ENCODE measurements at places on chromosomes 3 and 15. TPM values are rescaled to one million over a fixed set of nuclear protein-coding genes. Genes with fewer than 3 reads are reported as not detected.
A peak's percentile ranks its signal among the peaks of the same experiment; 100 is the strongest.

DNA sequence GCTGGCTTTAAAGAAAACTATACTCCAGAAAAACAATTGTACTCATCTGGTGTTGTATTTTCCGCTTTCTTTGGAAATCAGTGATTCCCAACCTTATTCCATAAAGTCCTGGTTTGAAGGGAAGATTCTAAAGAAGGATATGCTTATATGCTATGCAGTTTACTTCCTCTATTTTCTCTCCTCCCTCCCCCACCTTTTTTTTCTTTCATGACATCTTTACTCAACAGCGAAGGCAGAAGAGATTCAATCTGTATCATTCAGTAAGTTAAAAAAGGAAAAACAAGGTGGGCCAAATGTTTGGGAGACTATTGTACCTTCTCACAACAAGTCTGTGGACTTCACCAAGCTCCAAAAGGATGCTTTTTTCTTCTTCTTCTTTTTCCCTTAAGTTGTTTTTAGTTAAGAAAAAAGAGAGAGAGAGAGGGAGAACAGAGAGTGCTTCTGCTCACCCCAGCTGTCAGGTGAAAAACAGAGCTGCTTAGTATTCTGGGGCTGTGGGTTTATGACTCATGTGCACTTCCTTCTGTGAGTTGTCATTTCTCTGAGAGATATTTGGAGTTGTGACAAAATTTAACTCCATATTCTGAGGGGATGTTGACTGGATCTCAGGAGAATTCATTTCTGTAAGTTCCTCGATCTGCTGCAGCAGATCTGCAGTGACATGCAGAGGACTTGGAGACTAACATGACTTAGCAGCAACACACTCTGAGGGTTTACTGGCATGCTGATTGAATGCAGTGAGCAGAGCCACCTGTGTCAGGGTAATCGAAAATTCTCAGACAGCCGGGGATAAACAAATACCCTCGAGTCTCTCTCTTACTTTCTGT is 70.7 kb downstream of the SSR3 start:
- no peaks in the 10 kb centered on the region for H3K27me3 ChIP-seq
- H3K36me3 ChIP-seq, result no peaks in the 10 kb centered on the region
- no peaks in the 10 kb centered on the region for H3K4me1 ChIP-seq
- H3K4me3 ChIP-seq, result no peak overlapping the region

DNA sequence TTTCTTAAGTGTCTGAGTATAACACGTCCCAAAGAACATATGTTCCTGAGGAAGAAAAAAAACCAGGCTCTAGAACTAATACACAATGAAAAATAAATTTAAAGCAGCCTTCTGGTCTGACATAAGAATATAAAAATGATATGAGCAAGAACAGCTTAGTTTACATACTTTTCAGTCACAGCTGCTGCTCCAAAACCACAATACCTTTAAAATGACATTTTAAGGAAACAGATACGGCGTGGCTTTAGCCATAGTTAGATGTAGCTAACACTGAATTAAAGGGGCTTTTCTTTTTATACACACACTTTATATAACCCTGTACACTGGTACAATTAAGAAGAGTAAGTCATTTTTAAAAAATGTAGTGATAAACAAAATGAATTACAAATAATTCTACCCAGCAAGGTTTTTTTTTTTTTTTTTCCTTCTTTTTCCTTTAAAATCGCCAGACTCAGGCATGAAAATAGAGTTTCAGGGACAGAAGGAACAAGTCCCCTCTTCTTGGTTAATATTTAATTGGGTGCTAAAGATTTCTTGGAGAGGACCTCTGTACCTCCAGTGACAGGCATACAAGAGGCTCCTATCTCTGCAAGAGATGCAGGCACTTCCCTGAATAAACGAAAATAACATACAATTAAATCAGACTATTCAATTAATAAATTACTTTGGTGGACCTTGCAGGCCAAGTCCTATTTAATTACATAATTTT is 265.6 kb downstream of the FOXP1 start:
- no peaks in the 10 kb centered on the region for H3K27me3 ChIP-seq
- peaks cover 7% of the 10 kb centered on the region for H3K4me1 ChIP-seq
- no peak for DNase-seq
- no peak overlapping the region for H3K4me3 ChIP-seq
- H3K27ac ChIP-seq, result no peak overlapping the region

DNA sequence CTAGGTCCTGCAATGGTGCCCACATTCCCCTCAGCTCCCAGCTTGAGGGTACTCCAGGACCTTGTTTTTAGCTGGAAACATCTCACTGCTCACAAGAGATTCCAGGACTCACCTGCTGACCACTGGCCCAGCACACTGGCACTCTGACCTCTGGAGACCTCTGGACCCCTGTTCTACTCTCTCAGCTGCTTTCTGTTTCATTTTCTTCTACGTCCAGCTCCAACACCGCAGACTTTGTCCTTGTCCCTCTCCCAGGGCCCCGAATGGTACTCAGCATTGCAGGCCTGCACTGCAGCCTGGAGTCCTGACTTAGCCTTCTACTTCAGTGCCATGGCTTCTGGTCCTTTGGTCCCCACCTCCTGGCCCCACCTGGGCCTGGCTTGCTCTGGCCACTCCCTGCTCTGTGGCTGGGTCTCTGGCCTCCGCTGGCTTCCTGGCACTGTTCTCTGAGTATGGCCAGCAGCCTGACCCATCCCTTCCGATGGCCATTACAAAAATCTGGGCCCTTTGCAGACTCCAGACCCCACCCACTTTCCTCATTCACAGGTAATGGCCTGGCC is 27.9 kb downstream of the KY start:
- no peak overlapping the region for H3K27ac ChIP-seq
- H3K27me3 ChIP-seq, result no peaks in the 10 kb centered on the region
- no peaks in the 10 kb centered on the region for H3K36me3 ChIP-seq

DNA sequence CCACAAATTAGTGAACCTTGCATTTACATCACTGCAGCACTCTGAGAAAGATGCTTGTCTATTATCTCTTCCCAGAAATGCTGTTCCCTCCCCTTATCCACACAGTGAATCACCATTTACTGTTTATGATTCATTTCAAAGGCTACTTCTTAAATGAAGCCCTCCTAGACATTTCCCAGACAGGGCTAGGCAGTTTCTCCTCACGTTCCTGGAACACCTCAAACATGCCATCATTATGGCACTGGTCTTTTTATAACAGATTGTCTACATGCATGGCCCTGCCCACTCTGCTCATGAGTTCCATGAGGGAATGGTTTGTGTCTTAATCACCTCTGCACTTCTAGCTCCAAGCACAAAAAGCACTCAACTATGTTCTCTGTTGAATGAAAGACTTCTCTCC is 32.2 kb upstream of the TM2D3 start:
- no peak for DNase-seq
- no peak overlapping the region for H3K27ac ChIP-seq
- no peak overlapping the region for H3K4me3 ChIP-seq
- no peaks in the 10 kb centered on the region for H3K4me1 ChIP-seq
- H3K36me3 ChIP-seq, result peaks cover 22% of the 10 kb centered on the region
- H3K27me3 ChIP-seq, result no peaks in the 10 kb centered on the region

- H3K36me3 ChIP-seq, result no peaks in the 10 kb centered on the region
- H3K4me1 ChIP-seq, result peaks cover 11% of the 10 kb centered on the region
- no peak overlapping the region for H3K4me3 ChIP-seq
Measured at GRCh38 chr3:31568649-31569048, 35.9 kb downstream of the STT3B start.

Gene CKMT1A
- total RNA-seq, result not detected

Gene PARP15
- total RNA-seq, result 1.5 TPM

Gene TTLL13
- total RNA-seq, result not detected

Gene FAM174B
- 4.4 TPM for total RNA-seq

- H3K4me3 ChIP-seq, result no peak overlapping the region
- peak overlapping the region; percentile 60 for H3K27ac ChIP-seq
- no peaks in the 10 kb centered on the region for H3K27me3 ChIP-seq
- H3K4me1 ChIP-seq, result peaks cover 22% of the 10 kb centered on the region
- peak; percentile 89 for DNase-seq
Measured at GRCh38 chr15:64014995-64015394, 31.3 kb downstream of the DAPK2 start.

Gene CCR4
- total RNA-seq, result 0.11 TPM

DNA sequence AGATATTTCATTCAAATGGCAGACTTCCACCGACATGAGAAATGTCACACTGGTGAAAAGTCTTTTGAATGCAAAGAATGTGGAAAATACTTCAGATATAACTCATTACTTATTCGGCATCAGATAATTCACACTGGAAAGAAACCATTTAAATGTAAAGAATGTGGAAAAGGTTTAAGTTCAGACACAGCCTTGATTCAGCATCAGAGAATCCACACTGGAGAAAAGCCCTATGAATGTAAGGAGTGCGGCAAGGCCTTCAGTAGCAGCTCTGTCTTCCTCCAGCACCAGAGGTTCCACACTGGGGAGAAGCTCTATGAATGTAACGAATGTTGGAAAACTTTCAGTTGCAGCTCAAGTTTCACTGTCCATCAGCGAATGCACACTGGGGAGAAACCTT is 8.6 kb upstream of the ZNF621 start:
- H3K27me3 ChIP-seq, result no peaks in the 10 kb centered on the region
- DNase-seq, result no peak
- no peaks in the 10 kb centered on the region for H3K4me1 ChIP-seq
- no peak overlapping the region for H3K27ac ChIP-seq

DNA sequence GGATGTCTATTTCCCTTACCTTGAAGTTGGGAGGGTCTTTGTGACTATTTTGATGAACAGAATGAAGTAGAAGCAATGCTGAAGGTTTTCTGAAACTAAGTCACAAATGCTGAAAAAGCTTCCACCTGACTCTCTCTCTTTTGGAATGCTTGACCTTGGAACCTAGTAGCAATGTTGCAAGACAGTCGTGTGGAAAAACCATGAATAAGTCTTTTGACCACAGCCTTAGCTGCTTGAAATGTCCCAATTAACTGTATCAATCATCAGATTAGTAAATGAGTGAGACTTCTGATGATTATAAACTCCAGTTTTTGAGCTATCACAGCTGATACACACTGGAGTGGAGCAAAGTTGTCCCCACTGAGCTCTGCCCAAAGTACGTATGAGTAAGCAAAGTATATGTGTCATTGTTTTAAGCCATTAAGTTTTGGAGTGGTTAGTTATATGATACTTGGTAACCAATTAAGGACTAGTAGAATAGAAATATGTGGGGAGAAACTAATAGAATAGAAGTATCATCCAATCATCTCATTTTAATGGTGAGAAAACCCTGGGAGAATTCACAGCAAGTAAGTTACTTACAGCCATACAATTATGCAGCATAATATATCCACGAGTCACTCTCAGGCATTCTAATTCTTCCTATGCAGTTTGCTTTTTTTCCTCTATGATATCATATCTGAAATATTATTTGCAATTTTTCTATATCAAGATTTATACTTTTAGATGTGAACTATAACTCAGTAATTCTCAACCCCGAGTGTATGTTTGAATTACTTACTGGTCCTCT is 1010.6 kb downstream of the ROBO2 start:
- no peaks in the 10 kb centered on the region for H3K27me3 ChIP-seq
- no peaks in the 10 kb centered on the region for H3K36me3 ChIP-seq
- no peak overlapping the region for H3K4me3 ChIP-seq
- no peak for DNase-seq

DNA sequence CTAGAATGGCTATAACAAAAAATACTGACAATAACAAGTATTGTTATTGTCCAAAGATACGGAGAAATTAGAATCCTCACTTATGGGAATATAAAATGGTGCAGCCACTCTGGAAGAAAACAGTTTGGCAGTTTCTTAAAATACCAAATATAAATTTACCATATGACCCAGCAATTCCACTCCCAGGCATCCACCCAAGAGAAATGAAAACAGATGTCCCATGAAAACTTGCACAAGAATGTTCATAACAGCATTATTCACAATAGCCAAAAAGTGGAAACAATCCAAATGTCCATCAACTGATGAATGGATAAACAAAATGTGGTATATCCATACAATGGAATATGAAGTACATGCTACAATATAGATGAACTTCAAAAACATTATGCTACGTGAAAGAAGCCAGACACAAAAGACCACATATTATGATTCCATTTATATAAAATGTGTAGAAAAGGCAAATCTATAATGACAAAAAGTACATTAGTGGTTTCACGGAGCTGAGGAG is 9.4 kb downstream of the AAGAB start:
- no peaks in the 10 kb centered on the region for H3K36me3 ChIP-seq
- no peak overlapping the region for H3K4me3 ChIP-seq
- no peaks in the 10 kb centered on the region for H3K4me1 ChIP-seq
- no peaks in the 10 kb centered on the region for H3K27me3 ChIP-seq
- DNase-seq, result no peak

Gene SYNM
- 3.2 TPM for total RNA-seq

Gene SETMAR
- total RNA-seq, result 6.2 TPM

Gene FGD5
- 5.9 TPM for total RNA-seq

Gene SLMAP
- 25.4 TPM for total RNA-seq

DNA sequence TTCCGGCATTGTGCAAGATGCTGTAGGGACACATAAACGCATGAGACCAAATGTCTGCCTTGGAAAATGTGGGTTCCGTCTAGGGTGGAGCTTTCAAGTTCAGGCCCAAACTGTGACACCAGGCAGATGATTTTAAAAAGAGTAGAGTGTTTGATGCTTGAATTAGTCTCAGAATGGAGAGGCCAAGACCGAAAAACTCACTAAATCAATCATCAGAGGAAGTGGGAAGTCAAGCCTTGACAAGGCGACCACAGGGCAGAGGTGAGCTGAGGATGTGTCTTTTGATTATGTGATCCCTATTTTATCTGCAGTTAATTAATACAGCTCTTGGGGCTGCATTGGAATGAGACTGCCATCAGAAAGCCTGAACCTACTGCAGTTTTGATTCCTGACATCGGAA is 275.4 kb downstream of the ABHD5 start:
- H3K36me3 ChIP-seq, result no peaks in the 10 kb centered on the region
- no peaks in the 10 kb centered on the region for H3K4me1 ChIP-seq
- DNase-seq, result no peak
- no peak overlapping the region for H3K27ac ChIP-seq
- no peaks in the 10 kb centered on the region for H3K27me3 ChIP-seq

DNA sequence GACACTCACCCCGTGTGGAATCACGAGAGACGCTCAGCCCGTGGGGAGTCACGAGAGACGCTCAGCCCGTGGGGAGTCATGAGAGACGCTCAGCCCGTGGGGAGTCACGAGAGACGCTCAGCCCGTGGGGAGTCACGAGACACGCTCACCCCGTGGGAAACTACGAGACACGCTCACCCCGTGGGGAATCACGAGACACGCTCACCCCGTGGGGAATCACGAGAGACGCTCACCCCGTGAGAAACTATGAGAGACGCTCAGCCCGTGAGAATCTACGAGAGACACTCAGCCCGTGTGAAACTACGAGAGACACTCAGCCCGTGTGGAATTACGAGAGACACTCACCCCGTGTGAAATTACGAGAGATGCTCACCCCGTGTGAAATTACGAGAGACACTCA is 49.8 kb downstream of the ADAMTS17 start:
- no peaks in the 10 kb centered on the region for H3K27me3 ChIP-seq
- H3K27ac ChIP-seq, result no peak overlapping the region
- no peak overlapping the region for H3K4me3 ChIP-seq
- H3K4me1 ChIP-seq, result no peaks in the 10 kb centered on the region
- H3K36me3 ChIP-seq, result no peaks in the 10 kb centered on the region
- peak; percentile 12 for DNase-seq

DNA sequence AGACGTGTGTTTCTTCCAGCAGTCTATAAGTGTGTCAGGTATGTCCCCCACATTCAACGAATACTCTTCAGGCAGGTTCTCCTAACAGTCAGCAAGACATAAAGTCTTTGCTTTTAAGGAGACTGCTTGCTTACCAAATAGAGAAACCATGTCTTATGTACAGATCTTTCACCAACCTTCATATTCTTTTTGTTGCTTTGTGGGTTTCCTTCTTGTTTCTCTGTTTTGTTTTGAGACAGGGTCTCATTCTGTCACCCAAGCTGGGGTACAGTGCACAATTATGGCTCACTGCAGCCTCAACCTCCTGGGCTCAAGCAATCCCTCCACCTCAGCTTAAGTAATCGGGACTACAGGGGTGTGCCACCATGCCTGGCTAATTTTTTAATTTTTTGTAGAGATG is 14.3 kb downstream of the DYNC1LI1 start:
- no peak for DNase-seq
- H3K27me3 ChIP-seq, result no peaks in the 10 kb centered on the region
- H3K4me1 ChIP-seq, result peaks cover 10% of the 10 kb centered on the region
- no peaks in the 10 kb centered on the region for H3K36me3 ChIP-seq

Gene CLPX
- total RNA-seq, result 80.2 TPM

Data from right lobe of liver (tissue), 6 donors.